Fibroblast of villous mesenchyme (primary cell): ENCODE measurements at places on chromosomes 4 and X.
A peak's percentile ranks its signal among the peaks of the same experiment; 100 is the strongest.

DNA sequence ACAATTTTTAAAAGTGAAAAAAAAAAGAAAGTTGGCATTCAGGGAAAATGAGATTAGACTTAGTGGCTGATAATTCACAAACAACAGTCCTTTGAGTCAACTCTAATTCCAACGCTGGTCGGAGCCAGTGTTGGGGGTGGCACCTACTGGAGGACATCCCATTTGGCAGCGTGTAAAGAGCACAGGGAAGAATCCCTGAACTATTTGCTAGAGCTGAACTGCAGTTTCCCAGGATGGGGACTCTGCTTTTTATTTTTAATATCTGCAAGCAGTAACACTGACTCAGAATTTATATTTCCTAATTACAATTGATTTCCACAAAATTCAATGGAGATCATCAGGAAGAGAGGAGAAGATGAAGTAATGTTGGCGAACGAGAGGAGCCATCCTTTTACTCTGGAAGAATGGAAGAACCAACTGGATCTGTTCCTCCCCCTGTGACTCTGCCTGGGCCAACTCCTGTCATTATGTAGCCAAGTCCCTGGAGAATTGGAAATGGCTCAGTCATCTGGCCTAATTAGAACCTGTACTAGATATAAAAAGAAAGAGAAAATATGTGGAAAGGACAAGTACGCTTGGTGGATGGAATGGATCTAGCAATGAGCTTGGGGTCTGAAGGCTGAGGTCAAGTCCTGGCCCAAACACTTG lies 76.7 kb downstream of the IRF2 start:
- no peak for DNase-seq

- DNase-seq, result peak; percentile 29
These were observed 22.6 kb downstream of the FGFRL1 start for GRCh38 chr4:1033840-1034551.

- DNase-seq, result no peak
These were observed 447 bp downstream of the PDZD11 start for GRCh38 chrX:70289168-70289792.

GRCh38 chrX:130304587-130305368 lies 34.9 kb upstream of the SLC25A14 start:
- no peak for DNase-seq

GRCh38 chr4:39712819-39713607 lies 15.1 kb downstream of the UBE2K start:
- peak; percentile 47 for DNase-seq

GRCh38 chr4:184248216-184248615 lies 30.5 kb upstream of the ENPP6 start:
- DNase-seq, result peak; percentile 17
